NCI-H187 treated with DMSO at 0.1 percent for 48 hours (cell line): ENCODE measurements at places on chromosomes 16 and 17.

GRCh38 chr17:10031127-10031526, 126.1 kb upstream of the RCVRN start:
- no peak for DNase-seq

DNA sequence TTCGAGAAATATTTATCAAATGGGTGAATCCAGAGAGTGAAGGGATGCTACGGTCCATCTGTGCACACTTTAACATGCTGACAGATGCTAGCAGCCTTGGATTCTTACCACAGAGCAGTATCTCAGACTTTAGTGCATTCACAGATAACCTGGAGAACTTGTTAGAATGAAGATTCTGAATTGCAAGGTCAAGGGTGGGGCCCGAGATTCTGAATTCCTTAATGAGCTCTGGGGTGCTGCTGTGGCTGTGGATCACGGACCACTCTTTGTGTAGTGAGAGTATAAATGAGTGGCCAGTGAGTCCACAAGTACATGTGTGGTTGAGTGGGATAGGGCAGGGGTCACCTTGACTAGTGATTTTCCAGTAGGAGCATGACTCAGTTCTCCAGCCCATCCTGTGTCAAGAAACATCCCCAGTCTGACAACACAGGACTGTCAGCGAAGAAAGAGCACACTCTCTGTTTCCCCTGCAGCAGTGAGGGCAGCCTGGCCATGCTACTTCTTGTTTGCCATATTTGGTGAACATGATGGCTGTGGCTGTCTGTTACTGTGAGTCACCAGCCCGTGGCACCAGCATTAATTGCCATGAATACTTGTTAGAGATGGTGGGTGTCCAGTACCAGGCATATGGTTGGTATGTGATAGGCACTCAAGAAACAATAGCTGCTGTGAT, 13.0 kb upstream of the SALL1 start:
- no peak for DNase-seq

DNA sequence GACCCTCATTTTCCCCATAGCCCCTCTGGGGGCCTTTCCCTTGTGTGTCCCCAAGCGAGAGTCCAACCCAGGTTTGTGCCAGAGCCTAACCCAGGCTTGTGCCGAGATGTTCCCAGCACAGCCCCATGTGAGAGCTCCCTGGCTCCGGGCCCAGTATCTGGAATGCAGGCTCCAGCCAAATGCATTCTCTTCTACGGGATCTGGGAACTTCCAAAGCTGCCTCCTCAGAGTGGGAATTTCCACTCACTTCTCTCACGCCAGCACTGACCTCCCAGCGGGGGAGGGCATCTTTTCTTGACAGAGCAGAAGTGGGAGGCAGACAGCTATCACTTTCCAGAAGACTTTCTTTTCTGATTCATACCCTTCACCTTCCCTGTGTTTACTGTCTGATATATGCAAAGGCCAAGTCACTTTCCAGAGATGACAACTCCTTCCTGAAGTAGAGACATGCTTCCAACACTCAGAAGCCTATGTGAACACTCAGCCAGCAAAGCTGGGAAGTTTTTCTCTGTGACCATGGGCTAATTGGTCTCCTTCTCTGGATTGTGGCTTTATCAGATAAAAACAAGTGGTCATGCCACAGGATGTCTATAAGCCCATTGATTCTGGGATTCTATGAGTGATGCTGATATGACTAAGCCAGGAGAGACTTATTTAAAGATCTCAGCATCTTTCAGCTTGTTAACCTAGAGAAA, 2.5 kb upstream of the CCL2 start:
- DNase-seq: no peak

GRCh38 chr17:39365242-39365641, 36.2 kb downstream of the FBXL20 start:
- no peak for DNase-seq

DNA sequence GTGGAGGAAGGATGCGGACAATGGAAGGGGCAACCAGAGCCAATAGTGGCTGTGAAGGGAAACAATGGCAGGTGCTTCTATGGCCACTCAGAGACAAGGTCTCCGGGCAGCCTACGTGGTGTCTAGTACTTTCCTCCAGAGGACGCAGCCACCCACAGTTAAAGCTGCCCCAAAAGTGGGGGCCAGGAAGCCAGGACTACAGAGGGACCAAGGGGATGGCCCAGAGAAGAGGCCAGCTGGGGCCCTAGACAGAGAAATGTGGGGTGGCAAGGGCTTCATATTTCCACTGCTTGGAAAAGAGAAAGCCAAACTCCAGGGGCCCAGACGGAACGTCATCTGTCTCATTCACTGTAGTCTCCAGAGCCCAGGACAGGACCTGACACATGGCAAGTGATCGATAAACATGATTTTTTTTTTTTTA, 837 bp upstream of the PER1 start:
- DNase-seq: no peak

DNA sequence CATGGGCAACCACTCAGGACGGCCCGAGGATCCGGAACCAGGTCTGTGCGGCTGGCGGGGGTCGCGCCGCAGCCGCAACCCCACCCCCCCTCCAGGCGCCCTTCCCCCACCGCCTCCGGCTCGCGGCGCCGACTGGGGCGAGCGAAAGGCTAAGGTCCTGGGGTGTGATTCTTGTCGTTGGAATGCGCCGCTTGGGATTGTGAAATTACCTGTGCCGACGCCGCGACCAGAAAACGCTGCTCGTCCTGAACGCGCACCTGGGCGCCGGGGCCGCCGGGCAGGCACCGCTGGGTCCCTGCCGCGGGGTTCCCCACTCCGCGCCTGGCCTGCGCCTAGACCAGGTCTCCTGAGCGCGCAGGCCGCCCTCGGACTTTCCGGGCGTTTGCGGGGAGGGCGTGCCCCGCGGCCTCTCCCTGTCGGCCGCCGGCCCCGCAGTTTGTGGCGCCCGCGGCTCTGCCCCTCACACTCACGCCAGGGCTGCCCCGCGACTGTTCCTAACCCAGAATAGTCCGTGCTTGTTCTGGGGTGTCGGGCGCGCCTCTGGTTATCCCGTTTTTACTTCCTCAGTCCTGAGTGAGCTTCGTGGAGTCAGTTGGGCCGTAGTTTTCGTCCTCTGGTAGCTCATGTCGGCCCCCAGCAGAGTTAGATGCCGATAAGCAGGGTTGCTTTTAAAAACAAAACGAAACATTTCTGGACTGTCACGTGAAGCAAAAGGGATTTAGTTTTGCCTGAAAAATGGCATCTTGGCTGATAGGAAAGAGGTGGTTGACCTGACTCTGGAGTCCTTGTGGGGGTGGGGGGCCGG, 147.2 kb downstream of the SPECC1 start:
- DNase-seq: no peak

DNA sequence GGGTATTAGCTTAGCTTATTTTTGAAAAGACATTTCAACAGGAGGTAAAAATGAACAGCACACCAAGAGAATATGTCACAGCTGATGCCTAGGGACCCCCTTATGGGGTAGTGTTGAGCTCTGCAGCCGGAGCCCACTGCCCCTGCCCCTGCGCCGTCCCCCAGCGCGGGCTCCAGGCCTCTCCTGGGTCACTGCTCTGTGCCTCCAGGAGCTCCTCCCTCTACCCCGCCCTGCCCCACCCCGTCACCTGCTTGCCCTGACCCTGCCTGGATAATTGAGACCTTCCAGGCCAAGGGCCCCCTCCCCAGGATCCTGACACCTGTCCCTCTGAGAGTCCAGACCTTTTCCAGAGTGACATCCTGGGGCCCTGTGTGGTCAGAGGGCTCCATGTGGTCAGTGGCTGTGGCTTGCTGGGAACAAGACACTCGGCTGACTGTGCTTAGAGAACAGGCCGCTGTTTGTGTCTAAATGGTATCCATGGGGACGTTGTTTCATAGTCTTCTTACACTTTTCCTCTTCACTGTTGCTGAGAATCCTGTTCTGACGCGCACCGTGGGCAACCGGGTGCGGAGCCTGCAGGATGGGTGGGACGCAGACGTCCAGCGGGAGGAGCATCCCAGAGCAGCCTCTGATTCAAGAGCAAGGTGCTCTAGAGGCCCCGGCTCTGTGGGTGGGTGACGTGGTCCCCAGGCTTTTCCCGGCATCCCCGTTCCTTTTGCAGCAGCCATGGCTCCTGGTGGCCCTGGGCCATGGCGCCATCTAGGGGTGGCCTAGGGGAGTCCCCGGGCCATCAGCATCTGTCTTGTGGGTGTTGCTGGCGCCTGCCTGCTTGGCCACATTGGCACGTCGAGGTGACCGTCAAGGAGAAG, 20.0 kb upstream of the WFIKKN1 start:
- DNase-seq: no peak

GRCh38 chr16:10036956-10037355, 145.3 kb downstream of the GRIN2A start:
- DNase-seq: no peak

DNA sequence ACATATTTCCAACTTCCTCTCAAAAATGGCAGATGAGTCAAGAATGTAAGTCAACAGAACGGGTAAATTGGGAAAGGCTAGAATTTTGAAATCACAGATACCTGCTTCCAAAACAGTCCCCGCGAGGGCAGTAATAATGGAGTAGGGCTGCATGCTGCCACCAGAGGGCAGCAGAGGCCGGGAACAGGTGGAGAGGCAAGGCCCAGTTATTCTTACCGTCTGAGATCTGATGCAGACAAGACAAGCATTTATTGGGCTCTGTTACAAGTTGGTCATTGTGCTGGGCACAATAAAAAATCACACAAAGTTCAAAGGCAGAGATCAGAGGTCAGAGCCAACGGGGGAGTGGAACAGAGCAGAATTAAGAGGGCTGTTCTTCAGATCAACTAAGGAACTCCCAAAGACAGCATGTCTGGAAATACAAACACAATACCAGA, 8.8 kb upstream of the MLKL start:
- peak; percentile 29 for DNase-seq
